ENCODE measurements at places on chromosomes 3 and 15.

DNA sequence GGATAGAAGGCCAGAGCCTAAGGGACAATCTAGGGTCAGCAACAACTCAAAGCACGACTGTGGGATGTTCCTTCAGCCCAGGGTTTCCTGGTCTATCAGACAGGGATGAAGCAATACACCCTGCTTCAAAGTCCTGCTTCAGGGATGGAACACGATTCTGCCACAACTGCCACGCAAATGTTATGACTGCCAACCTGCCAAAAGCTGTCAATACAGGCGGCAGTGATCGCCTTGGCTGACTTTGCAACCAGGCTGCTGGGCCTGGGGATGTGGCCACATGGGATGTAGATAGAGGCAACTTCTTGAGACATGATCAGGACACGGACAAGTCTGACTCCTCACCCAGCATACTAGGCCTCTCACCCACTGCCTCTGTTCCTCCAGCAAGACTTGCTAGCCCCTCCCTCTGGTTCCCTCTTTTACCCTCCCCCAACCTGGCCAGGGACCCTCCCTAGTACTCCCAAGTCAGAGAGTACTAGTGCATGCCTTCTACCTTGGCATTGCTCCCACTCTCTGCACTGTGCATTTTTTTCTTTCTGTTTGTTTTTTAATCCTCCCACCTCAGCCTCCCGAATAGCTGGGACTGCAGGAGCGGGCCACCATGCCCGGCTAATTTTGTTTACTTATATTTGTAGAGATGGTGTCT, 7.6 kb downstream of the CCDC12 start:
- DNase-seq, result no peak

DNA sequence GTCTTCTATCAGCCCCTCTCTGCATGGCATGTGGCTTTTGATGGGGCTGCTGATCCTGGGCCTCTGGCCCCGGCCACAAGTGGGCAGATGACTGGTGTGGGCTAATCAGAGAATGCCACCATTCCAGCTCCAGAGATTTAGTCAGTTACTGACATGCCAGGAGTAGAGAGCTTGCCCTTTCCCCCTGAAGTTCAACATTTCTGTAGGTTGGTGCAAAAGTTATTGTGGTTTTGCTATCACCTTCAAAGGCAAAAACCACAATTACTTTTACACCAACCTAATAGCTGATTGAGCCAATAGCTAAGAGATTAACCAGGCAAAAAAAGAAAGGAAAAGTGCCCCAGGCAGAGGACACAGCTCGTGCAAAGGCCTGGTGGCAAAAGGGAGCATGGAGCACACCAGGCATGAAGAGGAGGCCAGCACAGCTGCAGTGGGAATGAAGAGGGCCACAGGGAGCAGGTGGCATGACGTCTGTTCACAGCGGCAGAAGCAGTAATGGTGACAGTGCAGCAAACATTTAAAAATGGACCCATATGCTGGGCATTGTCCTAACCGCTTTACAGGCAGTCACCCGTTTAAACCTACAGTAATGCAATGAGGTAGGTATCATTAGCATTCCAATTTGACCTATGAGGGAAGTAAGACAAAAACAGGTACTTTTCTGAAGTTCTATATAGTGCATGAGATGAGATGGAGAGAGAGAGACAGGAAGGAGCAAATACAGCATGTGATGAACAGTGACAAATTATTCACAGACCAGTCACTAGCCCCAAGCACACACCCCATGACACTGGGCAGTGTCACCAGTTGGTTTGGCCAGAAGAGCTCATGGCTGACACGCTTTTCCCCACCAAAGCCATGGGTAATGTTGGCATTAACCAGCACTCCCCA, 373.0 kb upstream of the PROK2 start:
- no peak for DNase-seq

- DNase-seq, result no peak
Observed at GRCh38 chr3:131491775-131492174, 11.0 kb downstream of the MRPL3 start.

DNA sequence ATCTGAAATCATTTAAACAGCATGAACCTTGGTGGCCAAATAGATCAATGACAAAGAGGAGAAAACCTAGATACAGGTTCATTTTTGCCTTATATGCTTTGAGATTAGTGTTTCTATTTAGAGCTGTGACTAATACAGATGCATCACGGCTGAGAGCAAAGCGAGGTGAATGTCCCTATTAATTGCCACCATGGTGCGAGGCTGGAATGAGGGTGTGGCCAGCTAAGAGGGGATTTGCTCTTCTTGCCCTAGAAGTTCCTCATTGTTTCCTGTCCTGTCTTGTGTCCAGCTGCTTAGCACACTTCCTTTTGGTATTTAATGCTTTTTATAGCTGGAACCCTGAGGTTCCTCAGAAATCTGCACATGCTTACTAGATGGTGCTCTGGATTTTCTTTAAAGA, 339.1 kb upstream of the RGMA start:
- DNase-seq, result no peak

GRCh38 chr3:128875556-128876120, 3.8 kb upstream of the ACAD9 start:
- no peak for DNase-seq

GRCh38 chr3:7272203-7272602, 411.3 kb downstream of the GRM7 start:
- DNase-seq, result no peak

All from GM19239 (cell line).